ENCODE measurements at places on chromosomes 2 and 18.

- H3K4me3 ChIP-seq = no peak overlapping the region
- no peaks in the 10 kb centered on the region for H3K4me1 ChIP-seq
- H3K36me3 ChIP-seq = no peaks in the 10 kb centered on the region
- H3K27me3 ChIP-seq = no peaks in the 10 kb centered on the region
- H3K27ac ChIP-seq = no peak overlapping the region
These were observed 181.0 kb upstream of the HNRNPA3 start for GRCh38 chr2:177031438-177032180.

- H3K27me3 ChIP-seq = no peaks in the 10 kb centered on the region
- H3K4me3 ChIP-seq = peak within 1 kb of the TSS; percentile 72
- peak; percentile 77 for DNase-seq
These were observed at the start of the genes PECR and TMEM169 for GRCh38 chr2:216081487-216082116. PECR (minus strand) TSS chr2:216081809; CDS start chr2:216081741, 68 bp downstream. TMEM169 (plus strand) TSS chr2:216081919; CDS start chr2:216095964, 14,045 bp downstream.

DNA sequence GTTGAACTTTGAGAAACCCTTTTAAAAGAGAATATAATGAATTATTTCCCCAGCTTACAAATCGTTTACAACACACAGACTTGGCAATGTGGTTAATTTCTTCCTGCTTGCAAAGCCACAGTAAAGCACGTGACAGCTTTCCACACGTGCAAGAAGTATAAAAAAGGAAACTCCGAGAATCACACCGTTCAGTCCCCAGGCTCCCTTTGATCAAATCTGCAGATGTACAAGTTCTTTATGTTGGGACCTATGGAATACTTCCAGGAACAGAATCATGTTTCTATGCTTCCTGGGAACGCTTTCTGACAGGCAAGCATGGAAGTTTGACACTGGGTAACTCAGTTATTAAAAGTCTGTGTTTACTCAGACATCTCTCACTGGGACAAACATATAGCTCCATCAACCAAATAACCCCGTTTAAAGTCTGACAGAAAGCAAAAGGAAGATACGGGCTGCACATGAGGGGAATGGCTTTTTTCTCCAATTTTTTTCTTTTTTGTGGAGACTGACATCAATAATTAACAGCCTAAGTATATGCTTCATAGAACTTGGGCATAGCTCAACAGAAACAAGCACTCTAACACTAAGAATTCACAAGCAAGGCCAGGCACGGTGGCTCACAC, 134.8 kb downstream of the EIPR1 start:
- no peaks in the 10 kb centered on the region for H3K27me3 ChIP-seq
- DNase-seq = no peak
- H3K4me1 ChIP-seq = no peaks in the 10 kb centered on the region
- no peak overlapping the region for H3K4me3 ChIP-seq

DNA sequence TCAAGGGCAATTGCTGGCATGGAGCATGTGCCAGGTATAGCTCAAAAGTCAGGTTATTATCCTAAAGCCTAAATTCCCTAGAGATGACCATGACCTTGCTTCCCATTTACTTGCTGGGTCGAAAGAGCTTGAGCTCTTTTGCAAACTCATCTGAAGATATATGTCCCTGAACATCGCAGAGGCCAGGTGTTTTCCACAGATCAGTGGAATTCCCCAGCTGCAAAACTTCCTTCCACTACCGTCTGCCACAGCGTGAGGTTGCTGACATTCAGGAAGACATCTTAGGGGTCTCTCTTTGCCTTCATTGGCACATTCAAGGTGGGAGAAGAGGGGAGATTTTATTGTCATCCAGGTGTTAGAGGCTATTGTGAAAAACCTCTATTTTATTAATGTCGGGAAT, 171.0 kb downstream of the MIB1 start:
- no peaks in the 10 kb centered on the region for H3K36me3 ChIP-seq
- no peaks in the 10 kb centered on the region for H3K27me3 ChIP-seq
- H3K27ac ChIP-seq = no peak overlapping the region
- no peaks in the 10 kb centered on the region for H3K4me1 ChIP-seq

Data from right atrium auricular region (tissue), 2 donors.